CD4-positive, alpha-beta T cell treated with Interleukin-21 for 1 hour (primary cell): ENCODE measurements at places on chromosomes 16 and 17.

DNA sequence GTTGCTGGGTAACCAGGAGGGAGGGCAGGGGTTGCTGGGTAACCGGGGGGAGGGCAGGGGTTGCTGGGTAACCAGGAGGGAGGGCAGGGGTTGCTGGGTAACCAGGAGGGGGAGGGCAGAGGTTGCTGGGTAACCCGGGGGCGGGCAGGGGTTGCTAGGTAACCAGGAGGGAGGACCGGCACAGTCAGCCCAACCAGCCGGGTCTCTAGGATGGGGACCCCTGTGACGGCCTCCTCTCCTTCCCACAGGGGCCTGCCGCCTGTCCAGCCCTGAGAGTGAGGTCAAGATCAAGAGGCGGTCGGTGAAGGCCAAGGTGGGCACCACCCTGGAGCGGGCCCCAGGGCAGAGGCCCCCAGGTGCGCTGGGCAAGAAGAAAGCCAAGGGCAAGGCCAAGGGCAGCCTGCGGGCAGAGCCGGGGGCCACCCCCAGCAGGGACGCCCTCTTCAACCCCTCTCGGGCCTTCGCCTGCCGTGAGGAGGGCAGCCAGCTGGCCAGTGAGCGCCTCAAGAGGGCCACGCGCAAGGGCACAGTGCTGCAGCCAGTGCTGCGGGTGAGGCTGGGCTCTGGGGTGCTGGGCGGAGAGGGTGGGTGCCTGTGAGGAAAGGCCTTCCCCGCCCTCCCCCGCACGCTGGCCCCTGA lies 54.6 kb downstream of the ACTG1 start:
- DNase-seq = no peak

DNA sequence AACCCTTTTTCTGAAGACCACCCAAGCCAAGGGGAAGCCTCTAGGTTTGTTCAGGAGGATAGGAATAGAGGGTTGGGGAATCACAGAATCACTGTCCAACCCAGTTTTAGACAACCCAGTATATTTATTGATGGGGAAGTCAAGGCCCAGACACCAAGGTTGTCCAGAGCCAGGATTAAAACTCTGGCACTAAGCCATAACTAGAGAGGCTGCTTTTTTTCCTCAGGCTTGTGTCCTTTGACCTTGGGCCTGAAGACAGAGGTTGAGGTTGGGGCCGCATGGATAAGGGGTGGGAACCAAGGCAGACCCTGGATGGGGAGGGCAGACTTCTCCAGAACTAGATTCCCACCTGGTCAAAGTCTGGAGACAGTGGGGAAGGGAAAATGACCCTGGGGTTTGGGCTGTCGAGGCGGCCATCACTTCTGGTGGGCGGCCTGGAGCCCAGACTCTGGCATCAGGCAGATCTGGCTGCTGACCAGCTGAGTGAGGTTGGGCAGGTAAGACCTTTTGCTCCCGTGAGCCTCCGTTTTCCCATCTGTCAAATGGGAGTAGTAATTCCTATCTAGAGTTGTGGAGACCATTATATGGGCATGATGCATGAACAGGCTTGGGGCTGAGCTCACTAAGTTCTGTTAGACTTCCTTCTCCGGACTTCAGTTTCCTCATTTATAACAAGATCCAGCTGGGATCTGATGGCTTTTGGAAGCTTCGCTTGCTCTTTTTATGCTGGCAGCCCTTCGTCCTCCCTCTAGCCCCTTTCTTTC lies 17.9 kb downstream of the IGFBP4 start:
- no peak for DNase-seq

- DNase-seq = peak; percentile 21
These were observed 11.4 kb downstream of the CFAP97D1 start for GRCh38 chr17:43791589-43791988.

DNA sequence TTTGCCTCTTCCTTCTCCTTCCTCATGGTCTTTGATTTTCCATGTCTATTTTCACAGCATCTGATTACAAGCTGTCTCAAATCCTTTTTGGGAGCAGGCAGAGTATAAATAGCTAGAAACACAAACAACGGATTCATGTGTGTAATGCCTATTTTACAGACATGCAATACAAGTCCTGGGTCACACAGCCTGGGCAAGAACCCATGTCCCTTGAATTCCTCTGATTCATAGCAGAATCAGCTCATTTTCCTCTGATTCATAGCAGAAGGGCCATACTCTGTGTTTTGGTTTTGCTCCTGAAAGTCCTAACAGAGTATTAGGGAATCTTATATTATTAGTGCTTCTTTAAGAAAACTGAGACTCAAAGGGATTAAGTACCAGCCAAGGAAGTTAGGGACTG lies 71.3 kb downstream of the IRX5 start:
- no peak for DNase-seq

- DNase-seq = no peak
These were observed at the start of gene DLX4 for GRCh38 chr17:49969134-49969759. TSS of gene DLX4 (plus strand) at chr17:49969190. CDS start at chr17:49969469, 279 bp downstream.

GRCh38 chr16:3949287-3949686 lies 68.8 kb upstream of the CREBBP start:
- no peak for DNase-seq

DNA sequence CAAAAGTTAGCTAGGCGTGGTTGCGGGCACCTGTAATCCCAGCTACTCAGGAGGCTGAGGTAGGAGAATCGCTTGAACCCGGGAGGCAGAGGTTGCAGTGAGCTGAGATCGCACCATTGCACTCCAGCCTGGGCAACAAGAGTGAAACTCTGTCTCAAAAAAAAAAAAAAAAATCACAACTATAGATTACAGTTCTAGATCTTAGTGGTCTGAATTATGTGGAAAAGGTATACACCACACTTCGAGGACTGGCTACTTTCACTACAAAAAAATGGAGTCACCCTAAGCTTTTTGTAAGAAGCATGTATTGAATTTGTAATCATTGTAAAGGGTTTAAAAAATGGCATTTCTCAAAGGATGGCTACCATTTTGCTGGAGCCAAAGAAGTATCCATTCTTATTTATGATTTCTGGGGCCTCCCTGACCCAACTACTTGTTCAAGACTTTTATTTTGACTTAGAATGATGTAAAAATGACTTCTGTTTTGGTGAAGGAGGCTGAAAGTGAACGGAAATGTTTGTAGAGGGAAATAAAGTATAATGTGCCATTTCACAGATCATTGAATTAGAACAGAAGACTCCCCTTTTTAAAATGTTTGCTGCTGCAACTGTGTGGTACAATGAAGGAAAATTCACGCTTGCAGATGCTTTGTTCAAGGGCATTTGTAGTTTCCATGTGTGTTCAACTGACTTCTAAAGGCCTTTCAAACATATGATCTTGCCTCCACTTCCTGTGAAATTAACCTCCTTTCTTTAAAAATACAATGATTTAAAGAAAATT lies 37.1 kb upstream of the NOL11 start:
- no peak for DNase-seq

- no peak for DNase-seq
These were observed 11.1 kb upstream of the SLC5A11 start for GRCh38 chr16:24834459-24835335.

- DNase-seq = no peak
These were observed 84.7 kb downstream of the YPEL2 start for GRCh38 chr17:59416184-59416583.

- no peak for DNase-seq
These were observed 14.7 kb upstream of the RBFOX1 start for GRCh38 chr16:7317982-7318381.

DNA sequence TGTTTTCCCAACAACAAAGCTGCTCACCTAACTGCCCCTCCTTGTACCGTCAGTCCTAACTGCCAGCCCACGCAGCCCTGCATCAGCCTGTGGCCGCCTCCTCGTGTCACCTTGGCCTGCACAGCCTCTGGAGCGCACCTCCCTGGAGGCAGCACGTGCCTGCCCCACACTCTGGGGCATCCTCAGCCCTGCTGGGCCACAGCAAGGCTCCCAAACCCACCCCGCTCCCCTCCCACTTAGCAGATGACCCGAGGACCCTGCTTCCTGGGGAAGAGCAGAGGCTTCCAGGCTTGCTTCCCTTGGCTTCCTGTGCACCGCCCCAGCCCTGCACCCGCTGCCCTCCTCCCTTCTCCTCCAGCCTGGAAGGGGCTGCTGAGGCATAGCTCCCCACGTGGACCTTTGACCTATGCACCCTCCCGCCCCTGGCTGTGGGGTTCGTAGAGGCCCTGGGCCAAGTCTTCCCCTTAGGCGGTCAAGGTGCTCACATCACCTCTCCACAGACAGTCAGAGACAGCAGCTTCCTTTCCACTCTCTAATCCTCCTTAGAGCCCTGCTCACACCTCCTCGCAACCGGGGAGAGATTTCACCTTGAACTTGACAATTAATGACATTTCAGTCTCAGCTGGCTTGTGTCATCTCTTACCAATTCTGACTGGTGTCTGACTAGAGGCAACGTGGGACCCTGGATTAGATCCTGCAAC lies 115.0 kb downstream of the MGAT5B start:
- DNase-seq = no peak

- DNase-seq = no peak
These were observed 34.0 kb downstream of the TMEM132E start for GRCh38 chr17:34613064-34614019.

DNA sequence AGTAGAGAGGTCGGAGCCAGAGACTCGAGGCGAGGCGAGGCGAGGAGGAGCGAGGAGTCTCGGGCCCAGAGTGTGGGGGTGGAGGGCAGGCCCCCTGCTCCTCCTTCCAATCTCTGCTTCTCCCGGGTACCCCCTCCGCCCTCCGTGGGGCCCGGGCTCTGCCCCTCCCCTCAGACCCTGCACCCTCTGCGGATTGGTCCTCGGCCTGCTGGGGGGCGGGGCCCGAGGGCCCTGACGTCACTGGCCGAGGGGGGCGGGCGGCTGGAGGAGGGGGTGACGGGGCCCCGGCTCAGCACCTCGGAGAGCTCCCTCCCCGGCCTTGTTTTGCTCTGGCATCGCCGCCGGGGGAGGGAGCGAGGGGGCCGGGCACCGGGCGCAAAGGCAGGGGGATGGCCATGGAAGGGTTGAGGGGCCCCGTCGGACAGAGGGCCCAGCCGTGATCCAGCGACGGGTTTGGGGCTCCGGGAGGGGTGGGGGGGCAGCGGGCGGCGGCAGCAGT lies at the start of gene RUNDC3A:
TSS of gene RUNDC3A (plus strand) at position 282 of the 499 bp plus-strand sequence. CDS start 232 bp downstream, outside the sequence.
- peak; percentile 89 for DNase-seq

- no peak for DNase-seq
These were observed 35.3 kb downstream of the NTN1 start for GRCh38 chr17:9056566-9056965.

GRCh38 chr16:66717112-66717675 lies 20.7 kb upstream of the CMTM4 start:
- DNase-seq = no peak

DNA sequence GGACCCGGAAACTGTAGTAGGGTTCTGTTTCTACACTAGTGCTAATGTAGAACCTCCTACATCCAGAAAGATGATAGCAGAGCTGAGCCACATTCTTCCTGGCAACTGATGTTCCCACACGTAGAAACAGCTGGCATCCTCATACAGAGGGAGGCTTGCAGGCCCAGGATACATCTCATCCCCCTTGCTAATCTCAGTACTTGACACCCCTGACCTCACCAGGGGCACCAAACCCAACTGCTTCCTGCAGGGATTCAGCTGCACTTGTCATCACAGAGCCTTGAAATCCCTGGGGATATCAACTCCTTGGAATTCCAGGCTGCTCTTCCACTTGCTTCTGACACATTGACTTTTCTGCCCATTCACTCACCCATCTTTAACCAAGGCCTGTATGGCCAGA lies 75.2 kb upstream of the HSBP1 start:
- no peak for DNase-seq

- DNase-seq = peak; percentile 84
These were observed at the start of gene CHRNE for GRCh38 chr17:4903051-4903818. TSS of gene CHRNE (minus strand) at chr17:4903098. CDS start at chr17:4903063, 35 bp downstream.

GRCh38 chr17:68993112-68993511 lies 37.9 kb upstream of the ABCA8 start:
- DNase-seq = no peak

- DNase-seq = no peak
These were observed 108.2 kb downstream of the RPTOR start for GRCh38 chr17:80652756-80653330.

GRCh38 chr17:46212634-46213435 lies 19.6 kb upstream of the KANSL1 start:
- peak; percentile 86 for DNase-seq

GRCh38 chr16:50684823-50685461 lies 3.8 kb upstream of the SNX20 start:
- DNase-seq = peak; percentile 54

GRCh38 chr17:64277831-64278562 lies 14.9 kb upstream of the TEX2 start:
- no peak for DNase-seq

GRCh38 chr17:78197147-78197832 lies 10.1 kb downstream of the AFMID start:
- no peak for DNase-seq

GRCh38 chr17:75774991-75775668 lies 9.5 kb upstream of the UNK start:
- DNase-seq = peak; percentile 39

DNA sequence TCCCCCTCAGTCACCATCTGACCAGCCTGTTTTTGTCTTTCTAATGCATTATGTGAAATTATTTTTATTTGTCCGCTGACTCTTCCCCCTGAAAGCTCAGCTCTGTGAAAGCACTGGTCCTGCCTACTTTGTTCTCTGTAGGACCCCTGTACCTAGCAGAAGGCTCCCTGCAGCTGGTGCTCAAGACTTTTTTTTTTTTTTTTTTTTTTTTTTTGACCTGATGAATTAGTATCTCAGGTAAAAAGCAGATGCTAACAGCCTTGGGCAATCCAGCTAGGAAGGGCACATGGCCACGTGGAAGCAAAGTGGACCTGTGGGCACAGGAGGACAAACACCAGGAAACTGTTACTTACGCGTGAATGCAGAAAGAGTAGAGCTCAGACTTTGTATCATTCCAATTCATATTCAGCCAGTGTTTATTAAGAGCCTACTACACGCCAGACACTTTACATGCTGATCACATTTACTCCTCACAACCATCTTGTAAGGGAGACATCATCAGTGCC lies 629 bp upstream of the UNC119 start:
- DNase-seq = no peak

DNA sequence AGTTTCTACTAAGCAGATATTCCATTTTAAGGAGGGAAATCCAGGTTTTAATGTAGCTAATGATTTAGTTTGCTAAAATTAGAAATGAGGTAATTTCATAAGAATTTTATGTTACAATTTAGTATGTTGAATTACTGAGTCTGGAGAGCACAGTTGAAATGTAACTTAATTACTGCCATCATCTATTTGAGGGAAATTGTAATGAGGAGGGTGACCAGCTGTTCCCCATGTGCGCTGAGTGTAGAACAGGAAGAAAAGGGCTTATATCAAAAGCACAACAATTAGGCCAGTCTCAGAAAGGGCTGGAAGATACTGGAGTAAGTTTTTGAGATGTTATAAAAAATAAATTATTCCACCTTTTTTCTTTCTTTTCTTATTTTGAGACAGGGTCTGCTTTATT lies 735.1 kb upstream of the GOT2 start:
- no peak for DNase-seq

GRCh38 chr17:83155128-83156121 lies 76.0 kb downstream of the METRNL start:
- peak; percentile 25 for DNase-seq

- no peak for DNase-seq
These were observed 33.1 kb downstream of the CYLD start for GRCh38 chr16:50774960-50775359.

GRCh38 chr17:68807998-68808772 lies 147.0 kb downstream of the ABCA8 start:
- DNase-seq = no peak

- no peak for DNase-seq
These were observed 19.0 kb downstream of the PIK3R5 start for GRCh38 chr17:8946476-8946875.
